ENCODE measurements at places on chromosomes 4 and X. TPM values are rescaled to one million over a fixed set of nuclear protein-coding genes. Genes with fewer than 3 reads are reported as not detected.

- DNase-seq = no peak
Measured at GRCh38 chr4:171742436-171742835, 70.8 kb upstream of the GALNTL6 start.

Gene RGN
- 0.24 TPM for total RNA-seq

- DNase-seq = no peak
Measured at GRCh38 chrX:138788771-138789170, 77.3 kb upstream of the FGF13 start.

GRCh38 chr4:123976285-123976684, 579.7 kb downstream of the SPRY1 start:
- DNase-seq = no peak

- DNase-seq = no peak
Measured at GRCh38 chr4:151994429-151994828, 233.6 kb upstream of the GATB start.

DNA sequence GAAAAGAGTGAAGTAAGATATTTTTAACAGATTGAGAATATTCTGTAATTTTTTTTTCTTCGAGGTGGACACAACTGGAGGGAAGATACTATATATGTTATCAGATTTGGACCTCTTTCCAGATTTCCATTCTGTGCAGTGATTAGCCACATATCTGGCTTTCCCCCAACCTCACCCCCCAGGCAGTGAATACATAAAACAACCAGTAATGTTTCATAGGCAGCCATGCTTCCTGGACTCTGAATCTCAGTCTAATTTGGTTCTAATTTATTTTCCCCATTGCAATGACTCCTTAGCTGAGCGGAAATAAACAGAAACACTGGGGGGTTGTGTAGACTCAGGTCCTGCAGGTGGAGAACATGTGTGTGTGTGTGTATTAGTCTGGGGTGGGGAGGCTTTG, 226.5 kb downstream of the FBXW7 start:
- no peak for DNase-seq

Gene FAT4
- total RNA-seq = not detected

- DNase-seq = no peak
Measured at GRCh38 chr4:172791841-172792240, 376.8 kb upstream of the GALNT7 start.

- DNase-seq = no peak
Measured at GRCh38 chr4:72073816-72074215, 42.0 kb downstream of the NPFFR2 start.

DNA sequence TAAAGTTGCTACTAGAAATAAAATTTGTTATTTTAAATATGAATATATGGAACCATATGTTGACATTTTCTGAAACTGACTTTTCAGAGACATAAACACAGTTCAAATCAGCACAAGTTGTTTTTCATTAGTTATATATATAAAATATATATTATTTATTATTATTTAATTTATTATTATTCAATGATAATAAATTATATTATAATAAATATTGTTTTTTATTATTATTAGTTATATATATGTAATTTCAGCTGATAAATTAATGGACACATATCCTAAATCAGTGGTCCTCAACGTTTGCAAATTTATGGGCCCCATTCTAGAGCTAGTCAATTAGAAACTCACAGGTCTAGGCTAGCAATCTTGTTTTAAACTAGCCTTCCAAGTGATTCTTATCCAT, 809.3 kb downstream of the C4orf33 start:
- DNase-seq = no peak

Gene CFP
- 0.91 TPM for total RNA-seq

GRCh38 chr4:147963839-147964238, 232.0 kb downstream of the ARHGAP10 start:
- DNase-seq = no peak

Gene FAM149A
- not detected for total RNA-seq

DNA sequence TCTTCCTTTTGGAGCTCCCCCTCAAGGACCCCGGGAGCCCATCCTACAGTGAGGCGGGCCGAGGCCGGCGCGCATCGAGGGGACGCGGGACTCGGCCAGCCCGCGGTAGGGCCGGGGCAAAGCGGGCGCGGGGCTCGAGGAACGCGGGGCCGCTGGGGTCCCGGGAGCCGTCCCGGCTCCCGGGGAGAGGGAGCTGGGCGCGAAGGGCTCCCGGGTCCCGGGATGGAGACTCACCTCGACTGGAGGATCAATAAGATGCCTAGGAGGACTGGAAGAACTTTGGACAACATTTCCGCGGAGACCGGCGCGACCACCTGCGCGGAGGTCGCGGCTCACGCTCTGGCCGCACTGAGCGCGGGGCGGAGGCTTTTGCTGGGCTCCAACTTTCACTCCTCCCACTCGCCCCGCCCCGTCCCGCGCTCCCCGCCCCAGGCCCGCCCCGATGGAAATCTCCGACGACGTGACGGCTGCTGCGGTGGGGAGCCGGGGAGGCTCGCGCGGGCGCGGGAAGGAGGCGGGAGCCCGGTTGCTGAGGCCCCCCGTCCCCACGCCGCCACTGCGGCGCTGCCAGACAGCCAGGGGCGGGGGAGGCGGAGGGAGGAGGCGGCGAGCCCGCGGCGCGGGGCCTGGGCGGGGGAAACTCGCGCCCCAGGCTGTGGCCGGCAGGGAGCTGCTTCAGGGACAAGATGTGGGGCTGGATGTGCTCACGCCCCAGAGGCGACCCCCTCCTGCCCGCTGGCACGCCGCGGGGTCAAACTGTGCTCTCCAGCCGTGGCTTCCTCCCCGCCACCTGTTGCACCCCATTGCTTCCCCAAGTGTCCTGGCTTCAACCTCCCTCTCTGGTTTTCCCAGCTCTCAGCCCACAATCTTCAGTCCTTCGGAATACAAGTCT, at the start of gene GABRE:
Gene GABRE (minus strand): TSS at position 341 of the 892 bp plus-strand sequence. CDS start 51 bp downstream, at position 290.
- no peak for DNase-seq

DNA sequence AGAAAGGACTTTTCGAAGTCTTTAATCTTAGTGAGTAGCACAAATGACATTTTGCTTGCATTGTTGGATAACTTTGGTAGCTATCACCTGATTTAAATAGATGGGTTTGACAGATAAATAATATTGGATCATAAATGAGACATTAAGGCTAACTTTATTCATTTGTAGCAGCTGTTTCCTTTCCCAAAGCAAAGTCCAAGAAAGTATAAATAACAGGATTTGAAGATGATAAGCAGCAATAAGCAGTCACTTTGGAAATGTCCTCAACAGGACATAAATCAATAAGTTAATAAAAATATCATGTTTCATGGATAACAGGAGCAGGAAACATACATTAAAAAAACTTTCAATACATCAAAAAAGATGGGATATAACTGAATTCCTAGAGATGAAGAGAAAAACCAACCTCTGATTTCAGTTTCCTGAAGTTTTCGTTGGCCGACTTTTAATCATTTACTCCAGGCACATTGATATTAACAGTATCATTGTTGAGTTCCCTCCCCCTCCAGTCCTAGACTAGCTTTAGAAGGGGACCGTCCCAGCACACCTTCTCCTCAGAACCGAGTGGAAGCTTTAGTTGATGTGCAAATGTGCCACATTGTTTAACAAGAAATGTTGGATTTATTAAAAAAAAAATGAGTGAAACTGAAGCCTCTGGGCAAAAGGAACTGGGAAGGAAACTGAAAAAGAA, 169.9 kb upstream of the AGA start:
- no peak for DNase-seq

DNA sequence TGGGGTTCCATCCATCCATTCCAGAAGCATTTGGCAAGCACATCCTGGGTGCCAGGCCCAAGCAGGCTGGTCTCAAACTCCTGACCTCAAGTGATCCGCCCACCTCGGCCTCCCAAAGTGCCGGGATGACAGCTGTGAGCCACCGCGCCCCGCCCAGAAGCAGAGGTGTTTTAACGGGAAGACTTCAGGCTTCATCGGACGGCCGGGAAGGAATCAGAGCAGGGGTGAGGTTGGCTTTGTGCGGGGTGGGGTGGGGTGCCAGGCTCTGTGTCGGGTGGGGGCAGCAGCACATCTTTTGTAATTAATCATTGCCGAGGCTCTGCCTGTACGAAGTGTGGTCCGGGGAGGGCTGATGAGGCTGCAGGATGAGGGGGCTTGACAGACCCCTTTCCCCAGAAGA, 5.1 kb upstream of the SLC25A6 start:
- DNase-seq = no peak

Gene POLA1
- total RNA-seq = 18.7 TPM

Gene DOCK11
- 58.6 TPM for total RNA-seq

- no peak for DNase-seq
Measured at GRCh38 chrX:109475174-109475891, 6.6 kb downstream of the GUCY2F start.

Gene ADH1B
- total RNA-seq = not detected

GRCh38 chr4:147101678-147102077, 156.0 kb upstream of the TTC29 start:
- DNase-seq = no peak

Gene CHRNA9
- total RNA-seq = 0.16 TPM

- DNase-seq = no peak
Measured at GRCh38 chrX:85836868-85837267, 210.5 kb downstream of the CHM start.

Gene TLR2
- 3.6 TPM for total RNA-seq

DNA sequence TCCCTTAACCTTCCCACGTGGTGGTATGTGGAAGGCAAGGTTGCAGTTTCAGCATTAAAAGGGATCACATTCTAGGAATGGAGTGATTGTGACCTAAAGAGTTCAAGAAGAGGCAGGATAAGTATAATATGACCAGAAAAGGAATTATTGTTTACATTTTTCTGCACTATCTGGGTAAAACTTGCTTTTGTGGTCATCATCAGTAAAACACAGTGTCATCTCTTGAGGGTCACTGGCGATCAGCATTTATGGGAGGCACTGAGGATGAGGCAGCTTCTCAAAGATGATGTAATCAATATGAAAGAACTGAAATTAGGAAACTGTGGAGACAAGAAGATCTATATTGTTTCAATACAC, 88.7 kb downstream of the CFAP299 start:
- DNase-seq = no peak

Gene CT45A3
- not detected for total RNA-seq

- no peak for DNase-seq
Measured at GRCh38 chr4:148344941-148345340, 97.3 kb downstream of the NR3C2 start.

Gene VCX
- total RNA-seq = not detected

Gene PITX2
- not detected for total RNA-seq

- DNase-seq = no peak
Measured at GRCh38 chr4:101682946-101683345, 107.6 kb upstream of the BANK1 start.

Gene OPRPN
- total RNA-seq = not detected

DNA sequence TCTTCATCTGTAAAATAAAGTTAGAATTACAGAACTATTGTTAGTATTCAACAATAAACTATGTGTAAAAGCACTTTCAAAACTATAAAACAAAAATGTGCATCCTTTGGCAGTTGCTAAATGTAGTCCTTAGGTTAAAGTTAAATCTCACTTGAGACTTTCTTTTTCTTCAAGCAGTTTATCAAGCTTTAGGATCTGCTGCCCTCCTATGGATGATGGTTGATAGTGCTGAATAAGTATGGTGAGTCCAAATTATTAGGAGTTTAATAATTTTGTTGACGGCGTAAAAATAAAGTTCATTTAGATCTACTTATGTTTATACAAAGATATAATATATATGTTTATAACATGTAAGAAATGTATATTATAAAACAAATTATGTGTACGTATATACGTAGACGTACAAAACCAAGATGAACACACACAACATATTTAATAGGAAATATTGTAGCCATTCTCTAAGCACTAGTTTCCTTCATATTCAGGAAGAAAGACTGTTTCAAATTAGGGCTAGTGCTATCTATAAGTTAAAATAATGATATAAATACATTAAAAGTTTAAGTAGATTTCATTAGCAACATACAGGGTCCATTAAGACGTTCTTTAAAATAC, 22.3 kb downstream of the UGT2A2 start:
- no peak for DNase-seq

DNA sequence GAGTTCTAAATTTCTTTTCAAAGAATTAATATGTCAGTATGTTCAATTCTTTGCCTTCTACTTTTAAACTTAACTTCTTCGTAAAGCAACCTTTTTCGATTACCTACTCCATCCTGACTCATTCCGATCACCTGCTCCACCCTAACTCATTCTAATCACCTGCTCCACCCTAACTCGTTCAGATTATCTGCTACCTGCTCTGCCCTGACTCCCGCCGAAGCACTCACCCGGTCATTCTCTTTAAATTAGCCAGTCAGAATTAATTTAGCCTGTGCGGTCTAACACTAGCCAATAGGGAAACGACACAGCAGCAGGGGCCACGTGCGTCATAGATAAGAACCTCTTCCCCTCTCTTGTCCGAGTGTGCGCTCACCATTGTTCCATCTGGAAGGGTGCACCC, 60.1 kb upstream of the SH3RF1 start:
- DNase-seq = no peak

Gene CTAG1A
- not detected for total RNA-seq

Gene RADX
- 8.5 TPM for total RNA-seq

Gene PAGE5
- 0.67 TPM for total RNA-seq

- DNase-seq = no peak
Measured at GRCh38 chr4:112517911-112518310, 1.9 kb upstream of the NEUROG2 start.

DNA sequence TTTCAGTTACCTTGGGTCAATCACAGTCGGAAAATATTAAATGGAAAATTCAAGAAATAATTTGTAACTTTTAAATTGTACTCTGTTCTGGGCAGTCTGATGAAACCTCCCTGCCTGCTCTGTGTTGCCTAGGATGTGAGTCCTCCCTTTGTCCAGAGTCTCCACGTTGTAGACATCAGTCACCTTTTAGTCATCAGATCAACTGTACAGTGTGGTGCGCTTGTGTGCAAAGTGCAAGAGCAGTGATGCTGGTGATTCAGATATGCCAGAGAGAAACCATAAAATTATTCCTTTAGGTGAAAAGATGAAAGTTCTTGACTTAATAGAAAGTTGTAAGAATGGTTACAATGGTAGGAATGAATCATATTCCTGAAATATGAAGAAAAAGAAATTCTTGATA, 1.4 kb downstream of the SPATA4 start:
- no peak for DNase-seq

Gene PNCK
- total RNA-seq = not detected

DNA sequence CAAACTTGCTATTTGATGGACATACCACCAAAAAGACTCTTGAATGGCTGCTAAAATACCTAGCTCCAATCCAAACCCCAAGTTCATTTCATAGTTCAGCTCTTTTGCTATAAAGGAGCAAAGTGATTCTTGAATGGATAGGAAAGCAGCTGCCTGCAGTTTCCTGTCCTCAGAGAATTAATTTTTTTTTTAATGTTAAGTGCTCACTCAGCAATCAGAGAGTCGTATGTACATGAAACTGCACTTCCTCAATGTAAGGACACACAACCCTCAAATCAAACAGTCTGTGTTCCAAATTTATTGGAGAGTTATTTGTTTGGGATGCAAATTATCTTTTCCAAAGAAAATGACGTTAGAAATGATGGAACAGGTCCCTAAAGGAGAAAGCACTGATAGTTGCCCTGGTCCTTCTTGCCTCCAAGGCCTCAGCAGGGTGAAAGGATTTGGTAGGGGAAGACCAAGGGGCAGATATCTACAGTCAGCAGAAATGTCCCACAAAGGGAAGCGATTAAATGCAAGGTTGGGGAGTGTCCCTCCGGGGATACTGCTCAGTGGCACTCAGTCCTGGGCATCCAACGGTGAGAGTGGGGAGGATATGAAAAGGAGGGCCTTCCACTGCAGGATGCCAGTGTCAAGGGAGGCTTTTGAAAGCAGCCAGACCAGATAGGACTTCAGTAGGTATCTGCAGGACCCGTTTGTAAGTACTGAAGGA, 67.2 kb upstream of the RASGEF1B start:
- DNase-seq = no peak

- peak; percentile 26 for DNase-seq
Measured at GRCh38 chr4:83582289-83582785, 46.4 kb downstream of the GPAT3 start.

Gene TASL
- total RNA-seq = 27.7 TPM
